ENCODE measurements at places on chromosomes 5 and 9.

GRCh38 chr5:175484829-175485228, 6.5 kb downstream of the SFXN1 start:
- no peak for DNase-seq

DNA sequence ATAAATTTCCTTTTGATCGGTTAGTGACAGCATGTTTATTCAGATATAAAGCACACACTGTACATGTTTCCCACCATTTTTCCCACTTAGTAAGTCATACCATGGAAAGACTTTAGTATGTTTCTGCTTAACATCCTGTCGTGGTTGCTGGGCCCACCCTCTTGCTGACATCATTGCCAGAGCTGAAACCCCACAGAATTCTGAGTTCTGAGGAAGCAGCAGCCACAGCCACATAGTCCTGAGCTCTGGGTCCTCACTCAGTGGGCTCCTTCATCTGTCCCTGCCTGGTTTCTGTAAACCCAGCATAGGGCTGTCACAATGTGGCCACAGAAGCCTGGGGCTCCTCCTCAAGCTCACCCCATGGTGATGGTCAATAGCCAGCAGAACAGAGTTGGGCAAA, 441.5 kb downstream of the ENC1 start:
- DNase-seq: no peak

DNA sequence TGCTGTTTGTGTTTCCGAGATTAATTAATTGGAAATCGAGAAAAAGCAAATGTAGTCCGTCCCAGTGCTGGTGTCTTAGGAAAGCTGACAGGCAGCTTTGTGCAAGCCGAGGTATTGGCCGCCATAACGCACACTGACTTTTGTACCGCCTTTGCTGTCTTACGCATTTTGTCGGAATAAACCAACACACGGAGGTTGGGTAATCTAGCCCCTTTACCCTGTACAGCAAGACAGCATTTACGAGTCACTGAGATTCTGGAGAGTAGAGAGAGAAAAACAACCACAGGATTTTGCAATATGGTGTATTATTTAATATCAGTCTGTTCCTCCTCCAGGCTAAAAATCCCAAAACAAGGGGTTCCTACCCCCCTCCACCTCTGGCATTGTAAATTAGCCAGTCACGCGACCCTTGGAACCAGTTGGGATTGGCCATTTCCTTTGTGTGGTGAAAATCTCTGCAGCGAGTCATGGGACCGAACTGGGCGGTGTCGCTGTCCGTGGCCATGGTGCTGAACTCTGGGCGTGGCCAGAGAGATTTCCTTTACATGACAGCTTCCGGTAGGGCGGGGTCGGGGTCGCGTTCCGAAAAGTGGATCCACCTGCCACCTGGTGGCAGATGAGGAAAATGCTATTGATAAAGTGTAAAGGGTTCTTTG, 10.3 kb upstream of the PCDHB1 start:
- DNase-seq: no peak

DNA sequence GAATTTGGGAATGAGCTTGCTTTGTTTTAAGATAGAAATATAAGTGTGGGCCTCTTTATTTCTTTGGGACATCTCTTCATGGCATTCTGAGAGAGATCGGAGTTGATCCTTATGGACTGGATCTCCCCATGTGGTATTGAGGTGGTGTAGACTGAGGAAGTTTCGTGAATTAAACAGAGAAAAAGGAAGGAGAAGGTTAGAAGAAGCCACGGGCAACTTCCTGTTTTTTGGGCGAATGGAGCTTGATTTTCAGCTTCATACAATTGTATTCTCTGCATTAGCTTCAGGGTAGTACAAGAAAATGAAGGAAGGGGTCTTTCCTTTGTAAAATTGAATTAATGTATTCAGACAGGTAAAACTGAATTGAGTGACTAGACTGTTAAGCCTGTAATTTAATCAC, 70.5 kb upstream of the HMHB1 start:
- DNase-seq: no peak

DNA sequence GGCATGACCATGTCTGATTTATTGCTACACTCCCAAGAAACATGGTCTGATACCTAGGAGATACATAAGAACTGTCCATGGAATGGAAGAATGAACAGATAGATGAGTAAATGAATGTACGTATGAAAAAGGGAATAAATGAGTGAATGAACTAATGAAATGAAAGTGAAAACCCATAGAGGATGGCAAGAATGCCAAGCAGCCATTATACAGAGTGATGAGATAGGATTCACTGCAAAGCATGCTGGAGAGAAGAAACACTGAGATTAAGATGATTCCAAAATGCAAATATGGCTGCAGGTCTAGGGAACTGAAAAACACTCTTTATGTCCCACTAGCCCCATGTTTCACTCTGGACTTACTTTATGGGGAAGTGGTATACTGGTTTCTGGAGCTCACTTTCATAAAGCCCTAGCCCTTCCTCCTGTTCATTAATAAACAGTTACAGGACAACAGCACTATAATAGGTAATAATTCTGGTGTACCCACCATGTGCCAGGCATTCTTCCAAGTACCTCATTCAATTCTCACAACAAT, 170.3 kb upstream of the RAD23B start:
- DNase-seq: no peak

DNA sequence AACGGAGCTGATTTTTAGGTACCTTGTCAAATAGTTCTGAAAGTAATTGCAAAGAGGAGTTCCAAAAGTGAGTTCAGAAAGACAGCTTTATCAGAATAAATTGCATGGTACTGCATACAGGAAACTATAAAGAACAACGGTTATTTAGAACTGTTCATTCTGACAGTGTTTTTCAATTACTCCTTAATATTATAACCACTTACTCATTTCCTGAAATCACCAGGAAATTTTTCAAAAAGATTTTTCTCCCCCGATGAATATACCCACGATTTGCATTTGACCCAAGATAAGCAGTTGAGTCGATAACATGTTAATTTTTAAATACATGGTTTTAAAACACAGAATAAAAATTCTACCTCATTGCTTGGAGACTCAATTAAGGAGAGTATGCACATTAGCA, 9.4 kb downstream of the DOCK8 start:
- no peak for DNase-seq

- DNase-seq: peak; percentile 78
Observed at GRCh38 chr9:21831841-21832509, 29.5 kb downstream of the MTAP start.

DNA sequence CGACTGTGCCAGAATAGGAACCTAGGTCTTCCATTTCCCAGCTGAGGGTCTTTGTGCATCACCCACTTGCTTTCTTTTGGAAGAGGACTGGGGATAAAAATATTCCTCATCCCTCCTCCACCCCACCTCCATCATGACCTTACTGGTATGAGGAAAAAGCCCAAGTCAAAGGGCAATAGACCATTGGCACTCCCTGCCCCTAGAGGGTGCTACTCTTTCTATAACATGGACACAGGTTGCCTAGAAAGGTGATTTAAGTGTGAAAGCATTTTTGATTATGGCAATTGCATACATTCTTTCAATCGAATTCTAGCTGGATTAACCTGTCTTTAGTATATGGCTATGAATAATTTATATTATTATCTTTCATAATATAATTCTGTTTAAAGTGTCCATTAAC, 22.8 kb upstream of the ZNF618 start:
- no peak for DNase-seq

DNA sequence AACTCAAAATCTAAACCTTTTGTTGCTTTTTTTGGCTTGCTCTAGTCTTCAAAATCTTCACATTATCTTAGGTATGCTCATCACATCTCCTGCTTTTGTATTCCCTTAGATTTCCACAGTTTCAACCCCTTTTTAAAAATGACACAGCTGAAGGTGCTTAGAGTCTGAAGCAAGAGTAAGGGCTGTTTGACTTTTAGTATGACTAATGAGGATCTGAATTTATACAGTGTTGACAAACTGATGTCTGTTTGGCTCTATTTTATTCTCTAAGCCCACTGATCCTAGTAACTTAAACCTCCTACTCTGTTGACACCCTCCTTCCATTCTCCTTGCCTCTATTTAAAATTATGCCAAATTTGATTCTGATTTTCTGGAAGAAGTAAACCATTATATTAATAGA, 200.1 kb downstream of the MCTP1 start:
- DNase-seq: no peak

DNA sequence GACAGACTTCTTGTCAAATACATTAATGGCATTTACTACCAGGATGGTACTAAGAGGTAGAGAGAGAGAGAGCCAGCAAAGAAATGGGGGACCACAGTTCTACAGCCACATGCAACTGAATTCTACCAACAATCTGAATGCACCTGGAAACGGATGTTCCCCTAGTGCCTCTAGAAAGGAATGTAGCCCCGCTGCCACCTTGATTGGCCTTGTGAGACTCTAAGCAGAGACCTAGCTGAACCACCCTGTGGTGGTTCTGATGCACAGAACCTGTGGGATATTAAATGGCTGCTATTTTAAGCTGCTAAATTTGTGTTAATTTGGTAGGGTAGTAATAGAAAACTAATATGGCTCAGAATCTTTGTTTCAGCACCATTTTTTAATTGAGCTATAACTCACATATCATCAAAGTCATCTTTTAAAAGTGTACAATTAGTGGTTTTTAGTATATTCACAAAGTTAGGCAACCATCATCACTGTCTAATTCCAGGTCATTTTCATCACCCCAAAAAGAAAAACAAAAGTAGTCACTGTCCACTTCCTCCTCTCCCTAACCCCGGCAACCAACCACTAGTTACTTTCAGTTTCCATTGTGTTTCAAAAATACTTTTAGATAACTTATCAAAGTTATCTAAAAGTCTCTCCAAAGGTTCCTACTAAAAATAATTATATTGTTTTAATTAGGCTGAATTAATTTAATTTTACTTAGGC, 51.7 kb downstream of the CPLANE1 start:
- DNase-seq: no peak

DNA sequence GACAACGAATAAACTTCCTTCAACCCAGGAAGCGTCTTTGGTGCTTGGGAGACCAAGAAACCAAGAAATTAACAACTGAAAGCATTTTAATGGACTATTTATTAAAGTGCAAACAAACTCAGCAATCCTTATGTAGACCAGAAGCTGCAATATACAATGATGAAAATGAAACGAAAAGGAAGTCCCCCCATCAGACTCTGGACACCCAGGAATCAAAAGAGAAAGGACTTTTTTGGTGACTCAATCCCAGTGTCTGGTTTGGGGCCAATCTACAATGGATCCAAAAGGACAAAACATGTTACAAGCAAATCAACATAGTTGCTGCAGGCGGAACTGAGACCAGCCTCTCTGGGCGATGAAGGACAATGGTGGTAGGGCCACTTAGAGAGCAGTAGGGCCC, 39.5 kb downstream of the C9orf152 start:
- DNase-seq: no peak

Measured in kidney epithelial cell (primary cell).